Activated B cell treated with CpG ODN at 0.5 μM for 24 hours (primary cell): ENCODE measurements at places on chromosomes 11 and 22. TPM values are rescaled to one million over a fixed set of nuclear protein-coding genes. Genes with fewer than 3 reads are reported as not detected.

DNA sequence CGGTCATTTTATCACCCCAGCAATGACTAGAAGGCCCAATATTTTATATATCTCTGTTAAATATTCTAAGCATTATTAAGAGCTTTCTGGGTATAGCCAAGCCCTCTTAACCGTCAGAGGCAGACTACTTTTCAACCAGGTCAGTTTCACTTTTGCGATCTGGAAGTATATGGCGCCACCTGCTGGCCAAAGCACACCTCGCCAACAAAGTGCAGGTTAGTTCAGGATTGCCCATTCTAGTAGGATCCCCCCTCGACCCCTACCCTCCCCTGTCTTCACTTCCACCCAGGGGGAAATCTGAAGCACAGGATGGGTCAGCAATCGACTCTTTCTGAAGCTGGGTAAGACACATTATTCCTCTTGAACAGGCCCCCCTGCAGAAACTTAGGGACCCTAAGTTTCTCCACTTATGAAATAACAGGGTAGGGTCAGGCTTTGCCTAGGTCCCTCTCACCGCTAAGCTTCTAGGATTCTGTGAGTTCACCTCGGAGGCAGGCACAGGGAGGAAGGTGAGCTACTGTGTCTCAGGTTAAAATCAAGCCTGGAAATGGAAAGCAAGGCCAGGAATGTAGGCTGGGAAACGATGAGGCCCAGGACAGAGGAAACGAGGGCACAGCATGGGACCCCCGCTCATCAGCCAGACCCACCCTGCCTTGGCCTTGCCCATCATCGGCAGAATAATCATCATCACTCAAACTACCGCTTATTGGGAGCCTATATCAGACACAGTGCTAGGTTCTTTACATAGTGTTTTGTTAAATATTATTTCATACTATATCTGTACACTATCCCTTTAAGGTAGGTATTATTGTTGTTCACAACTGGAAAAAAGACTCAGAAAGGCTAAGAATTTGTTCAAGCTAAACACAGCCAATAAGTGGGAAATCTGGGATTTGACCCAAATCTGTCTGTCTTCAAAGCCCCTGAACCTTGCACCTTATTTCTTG, 35.6 kb downstream of the KCNJ1 start:
- peak overlapping the region; percentile 91 for H3K27ac ChIP-seq
- H3K27me3 ChIP-seq, result no peaks in the 10 kb centered on the region
- peaks cover 4% of the 10 kb centered on the region for H3K36me3 ChIP-seq
- peak; percentile 75 for DNase-seq
- peaks cover 80% of the 10 kb centered on the region for H3K4me1 ChIP-seq

DNA sequence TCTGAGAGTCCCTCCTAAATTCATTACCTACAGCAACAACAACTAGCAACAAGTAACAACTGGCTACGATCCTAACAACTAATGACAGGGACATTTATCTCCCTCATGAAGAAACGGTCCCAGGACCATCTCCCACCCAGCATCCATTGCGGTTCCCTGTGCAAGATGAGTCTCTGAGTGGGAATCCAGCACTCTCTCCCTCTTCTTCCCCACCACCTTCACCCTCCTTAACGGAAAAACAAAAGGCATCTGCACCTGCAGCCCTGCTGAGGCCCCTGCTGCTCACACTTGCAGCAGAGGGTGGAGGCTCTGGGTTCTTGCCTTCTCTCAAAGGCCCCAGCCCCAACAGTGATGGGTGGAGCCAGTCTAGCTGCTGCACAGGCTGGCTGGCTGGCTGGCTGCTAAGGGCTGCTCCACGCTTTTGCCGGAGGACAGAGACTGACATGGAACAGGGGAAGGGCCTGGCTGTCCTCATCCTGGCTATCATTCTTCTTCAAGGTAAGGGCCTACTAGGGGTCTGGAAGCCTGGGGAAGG, at the start of gene CD3G:
Gene CD3G, plus strand, starts transcription at position 364 of the 535 bp plus-strand sequence. Its CDS starts 80 bp downstream, at position 444.
- no peak for DNase-seq
- no peak within 1 kb of the TSS for H3K27ac ChIP-seq
- H3K36me3 ChIP-seq, result no peaks in the 10 kb centered on the region
- H3K4me1 ChIP-seq, result peaks cover 3% of the 10 kb centered on the region

DNA sequence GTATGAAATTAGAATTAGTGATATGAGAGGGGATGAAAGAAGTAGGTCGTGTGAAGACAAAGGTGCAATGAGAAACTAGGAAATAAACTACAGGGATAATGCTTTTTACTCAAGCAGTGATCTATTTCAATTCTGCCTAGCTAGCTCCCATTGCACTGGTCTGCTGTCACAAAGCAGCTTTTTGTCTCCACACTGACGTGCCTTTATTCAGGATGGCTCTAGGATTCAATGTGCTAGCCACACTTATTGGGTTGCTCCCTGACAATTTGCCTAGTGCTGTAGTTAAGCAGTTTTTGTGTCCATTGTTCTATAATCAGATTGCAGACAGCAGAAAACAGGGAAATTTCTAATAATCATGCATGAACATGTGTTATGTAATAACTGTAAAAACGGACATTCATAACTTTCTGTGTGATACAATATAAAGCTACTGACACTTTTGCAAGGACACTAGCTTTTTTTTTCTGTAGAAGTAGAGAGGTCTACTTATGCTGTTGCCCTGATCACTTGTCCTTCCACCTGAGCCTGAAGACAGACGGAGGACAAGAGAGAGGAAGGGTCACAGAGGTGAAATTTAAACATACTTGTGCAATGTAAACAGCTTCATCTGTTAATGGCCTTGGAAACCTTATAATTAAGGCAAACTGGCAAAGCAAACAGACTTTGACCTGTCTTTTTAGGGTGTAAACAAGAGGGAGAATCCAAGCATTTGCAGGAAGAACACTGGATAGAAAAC, 269.6 kb downstream of the LRRC4C start:
- no peak overlapping the region for H3K4me3 ChIP-seq
- H3K4me1 ChIP-seq, result no peaks in the 10 kb centered on the region
- DNase-seq, result no peak

DNA sequence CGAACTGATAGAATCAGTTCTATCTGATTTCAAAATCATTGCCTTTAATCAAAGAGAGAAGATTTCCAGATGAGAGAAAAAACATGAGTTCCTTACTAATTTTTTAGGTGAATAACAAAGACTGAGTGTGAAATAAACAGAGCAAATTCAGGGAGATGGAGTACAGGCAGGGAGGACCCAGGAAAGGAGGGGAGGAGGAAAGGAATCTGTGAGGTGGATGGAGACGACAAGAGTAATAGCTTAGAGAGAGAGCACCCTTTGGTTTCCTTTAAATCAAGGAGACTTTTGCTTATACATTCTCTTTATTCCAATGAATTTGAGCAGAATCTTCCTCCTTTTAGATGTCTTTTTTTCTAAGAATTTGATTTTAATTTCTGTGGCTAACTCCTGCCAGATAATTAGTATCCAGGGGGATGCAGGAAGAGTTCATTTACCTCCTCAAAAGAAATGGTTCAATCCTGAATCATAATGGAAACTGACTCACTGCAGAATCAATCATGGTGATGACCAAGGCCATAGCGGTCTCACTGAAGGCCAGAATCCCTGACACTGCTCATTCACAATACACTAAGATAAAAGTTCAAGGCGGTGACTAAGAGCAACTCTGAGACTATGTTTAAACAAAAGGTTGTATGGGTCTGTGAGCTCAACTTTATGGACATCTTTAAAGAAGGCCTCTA, 234.0 kb upstream of the ZC3H12C start:
- DNase-seq, result no peak
- H3K4me1 ChIP-seq, result peaks cover 5% of the 10 kb centered on the region
- no peaks in the 10 kb centered on the region for H3K36me3 ChIP-seq

- H3K27me3 ChIP-seq, result no peaks in the 10 kb centered on the region
- no peaks in the 10 kb centered on the region for H3K36me3 ChIP-seq
- no peaks in the 10 kb centered on the region for H3K4me1 ChIP-seq
- no peak for DNase-seq
- H3K27ac ChIP-seq, result no peak overlapping the region
Observed at GRCh38 chr11:131982154-131982553, 611.7 kb downstream of the NTM start.

GRCh38 chr22:19174106-19175025, 4.2 kb downstream of the SLC25A1 start:
- H3K4me3 ChIP-seq, result peak overlapping the region; percentile 95
- H3K27ac ChIP-seq, result peak overlapping the region; percentile 86
- peaks cover 63% of the 10 kb centered on the region for H3K4me1 ChIP-seq
- H3K27me3 ChIP-seq, result peaks cover 4% of the 10 kb centered on the region

DNA sequence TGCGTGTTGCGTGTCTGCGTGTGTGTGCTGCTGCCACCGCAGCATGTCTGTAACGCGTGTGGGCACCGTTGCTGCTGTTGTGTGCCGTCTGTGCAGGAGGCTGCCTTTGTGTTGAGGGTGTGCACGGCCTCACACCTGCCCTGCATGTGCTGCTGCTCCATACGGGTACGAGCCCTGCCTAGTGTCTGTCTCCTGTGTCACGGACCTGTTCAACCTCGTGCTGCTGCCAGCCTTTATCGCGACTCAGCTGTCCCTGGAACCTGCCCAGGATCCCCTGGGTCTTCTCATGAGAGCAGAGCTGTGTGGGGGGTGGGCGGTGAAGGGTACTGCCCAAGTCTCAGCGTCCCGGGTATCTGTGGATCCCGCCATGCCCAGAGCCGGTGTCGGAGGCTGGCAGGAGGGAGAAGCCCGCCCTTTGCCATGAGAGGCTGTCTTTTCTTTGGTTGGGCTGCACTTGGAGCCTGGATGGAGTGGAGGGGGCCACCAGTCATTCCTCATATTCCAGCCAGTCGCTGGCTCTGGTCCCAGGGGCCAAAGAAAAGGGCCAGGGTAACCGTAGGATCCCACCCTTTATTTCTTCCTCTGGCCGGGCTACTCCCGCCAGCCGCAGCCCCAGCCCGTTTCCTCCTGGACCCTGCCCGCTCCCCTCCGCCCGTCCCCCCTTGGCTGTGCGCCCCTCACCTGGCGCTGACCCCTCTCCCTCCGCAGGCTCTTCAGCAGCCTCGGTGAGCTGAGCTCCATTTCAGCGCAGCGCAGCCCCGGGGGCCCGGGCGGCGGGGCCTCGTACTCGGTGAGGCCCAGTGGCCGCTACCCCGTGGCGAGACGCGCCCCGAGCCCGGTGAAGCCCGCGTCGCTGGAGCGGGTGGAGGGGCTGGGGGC, 7.8 kb upstream of the ACR start:
- no peaks in the 10 kb centered on the region for H3K36me3 ChIP-seq
- H3K4me1 ChIP-seq, result peaks cover 6% of the 10 kb centered on the region
- DNase-seq, result no peak
- H3K27me3 ChIP-seq, result peaks cover 4% of the 10 kb centered on the region
- no peak overlapping the region for H3K27ac ChIP-seq
- H3K4me3 ChIP-seq, result no peak overlapping the region

Gene INS
- not detected in 2 replicates for total RNA-seq

Gene SEPTIN5
- not detected in 2 replicates for total RNA-seq

Gene TRIM51
- total RNA-seq, result not detected in 2 replicates

Gene OR8D1
- not detected in 2 replicates for total RNA-seq
